Retinal pigment epithelial cell (primary cell): ENCODE measurements at places on chromosomes 2 and 18.
A peak's percentile ranks its signal among the peaks of the same experiment; 100 is the strongest.

DNA sequence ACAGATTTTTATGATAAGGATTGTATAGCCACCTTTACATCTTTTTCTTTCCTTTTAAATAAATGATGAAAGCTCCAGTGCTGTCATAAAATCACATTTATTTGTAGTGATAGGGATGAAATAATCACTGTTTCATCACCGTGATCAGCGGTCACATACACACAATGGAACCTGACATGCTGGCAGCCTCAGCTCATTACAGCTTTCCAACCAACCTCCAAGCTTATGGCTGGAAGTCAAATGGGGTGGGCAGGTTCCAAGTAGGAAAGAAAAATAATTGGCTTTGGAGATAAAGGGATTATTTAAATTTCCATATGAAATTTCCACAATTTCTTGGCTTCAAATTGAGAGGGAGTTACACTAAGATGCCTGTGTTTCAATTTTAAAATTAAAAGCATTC is 251.3 kb downstream of the PLCL1 start:
- DNase-seq = peak; percentile 37

GRCh38 chr2:162256591-162256991 is 13.3 kb upstream of the FAP start:
- DNase-seq = no peak

GRCh38 chr2:128797937-128798336 is 479.3 kb upstream of the HS6ST1 start:
- no peak for DNase-seq

DNA sequence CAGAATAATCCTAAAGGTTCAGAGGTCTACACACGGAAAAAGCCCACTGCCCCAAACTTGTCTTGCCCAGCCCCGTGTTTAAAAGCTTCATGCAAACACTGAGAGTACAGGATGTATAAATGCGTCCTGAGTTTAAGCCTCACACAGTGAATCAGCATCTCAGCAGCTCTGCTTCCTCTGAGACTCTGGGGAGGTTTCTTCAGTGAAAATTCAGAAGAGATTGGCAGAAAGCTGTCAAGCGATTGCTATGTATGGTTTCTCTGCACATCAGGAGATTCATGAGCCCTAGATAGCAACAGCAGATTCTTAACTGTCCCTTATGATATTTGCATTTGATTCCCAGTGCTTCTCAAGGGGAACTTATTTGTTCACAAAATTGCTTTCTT is 27.1 kb downstream of the CRACDL start:
- DNase-seq = no peak

DNA sequence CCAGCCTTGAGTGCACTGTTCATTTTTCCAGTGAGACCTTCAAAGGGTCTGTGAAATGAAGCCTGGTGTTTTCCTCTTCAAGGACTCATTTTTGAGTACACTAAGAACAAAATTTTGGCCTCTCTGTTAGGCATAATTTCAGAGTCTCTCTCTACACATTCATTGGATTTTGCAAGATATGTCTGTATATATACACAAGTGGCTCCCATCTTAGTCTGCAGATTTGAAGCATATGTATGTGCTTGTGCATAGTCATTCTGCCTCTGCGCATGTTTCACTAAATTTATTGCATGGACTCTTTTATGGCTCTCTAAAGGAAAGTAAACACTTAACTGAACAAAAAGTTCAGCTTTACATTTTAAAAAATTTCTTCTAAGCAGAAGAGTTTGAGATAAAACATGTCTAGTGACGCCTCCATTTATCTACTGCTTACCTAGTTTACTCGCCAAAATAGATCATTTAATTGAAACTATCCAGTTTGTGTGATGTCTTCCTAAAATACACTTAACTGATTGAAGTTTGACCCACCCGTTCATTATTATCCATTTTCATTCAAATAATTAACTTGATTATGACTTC is 145.9 kb downstream of the FMNL2 start:
- DNase-seq = no peak

DNA sequence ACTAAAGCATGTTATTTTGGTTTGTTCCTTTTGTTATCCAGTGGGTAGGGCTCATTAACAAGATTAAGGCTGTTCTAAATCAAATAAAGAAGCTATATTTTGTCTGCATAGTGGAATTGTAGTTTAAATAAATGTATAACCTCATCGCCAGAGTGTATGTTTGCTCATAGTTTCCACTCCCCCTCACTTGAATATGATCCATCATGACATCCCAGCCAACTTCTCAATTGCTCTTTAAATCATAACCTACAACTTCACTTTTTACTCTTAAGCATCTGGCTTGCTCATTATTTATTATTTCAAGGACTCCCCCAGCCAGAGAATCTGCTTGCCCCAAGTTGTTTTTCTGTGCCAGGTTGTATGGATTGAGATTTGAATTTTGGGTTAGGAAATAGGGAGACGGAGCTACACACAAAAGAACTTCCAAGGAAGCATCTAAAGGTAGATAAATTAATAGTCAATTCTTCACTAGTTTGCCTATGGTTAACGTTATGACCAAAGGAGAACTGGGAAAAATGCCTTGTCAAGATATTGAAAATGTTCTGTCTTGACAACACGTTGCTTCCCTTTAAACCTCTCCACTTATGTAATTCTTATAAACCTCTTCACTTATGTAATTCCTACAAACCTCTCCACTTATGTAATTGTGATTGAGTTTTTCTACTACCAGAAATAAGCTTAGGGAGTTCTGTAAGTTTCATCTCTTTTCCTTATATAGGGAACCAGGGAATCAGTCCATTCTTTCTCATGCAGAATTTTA is 55.4 kb upstream of the UPP2 start:
- DNase-seq = no peak

- DNase-seq = no peak
Measured at GRCh38 chr18:35410561-35410960, 33.4 kb upstream of the ZNF396 start.

GRCh38 chr2:111029181-111029927 is 91.4 kb upstream of the BCL2L11 start:
- no peak for DNase-seq

GRCh38 chr2:19786408-19787058 is 115.2 kb downstream of the TTC32 start:
- DNase-seq = no peak

DNA sequence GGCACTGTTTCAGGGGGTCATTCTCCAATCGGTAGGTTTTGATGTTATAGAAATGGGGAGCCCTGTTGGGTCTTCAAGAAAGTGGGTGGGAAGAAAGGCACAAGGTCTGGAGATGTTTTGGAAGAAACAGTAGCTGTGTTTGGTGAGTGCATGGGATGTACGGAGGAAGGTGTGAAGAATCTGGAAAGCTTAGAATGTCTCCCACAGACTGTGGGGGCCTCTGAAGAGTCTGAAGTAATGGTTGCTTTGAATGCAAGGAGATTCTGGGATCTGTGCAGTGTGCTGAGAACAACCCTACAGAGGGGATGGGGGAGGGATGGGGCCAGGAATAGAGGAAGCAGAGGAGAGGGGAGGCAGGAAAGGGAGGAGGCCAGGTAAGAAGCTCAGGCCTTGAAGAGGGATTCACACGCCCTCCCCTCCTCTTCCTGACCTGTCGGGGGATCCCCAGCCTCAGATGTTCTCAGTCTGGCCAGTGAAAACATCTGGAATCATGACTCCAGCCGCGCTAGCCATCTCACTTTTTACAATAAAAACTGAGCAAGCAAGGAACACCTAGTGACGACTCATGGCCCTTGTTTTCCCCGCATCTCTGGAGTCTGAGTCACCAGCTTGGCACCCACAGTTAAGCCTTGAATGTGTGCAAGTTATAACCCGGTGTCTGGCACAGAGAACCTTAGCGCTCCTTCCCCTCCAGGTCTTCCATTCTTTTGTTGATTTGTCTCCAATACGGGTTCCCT is 74.2 kb downstream of the SH3BP4 start:
- peak; percentile 92 for DNase-seq

DNA sequence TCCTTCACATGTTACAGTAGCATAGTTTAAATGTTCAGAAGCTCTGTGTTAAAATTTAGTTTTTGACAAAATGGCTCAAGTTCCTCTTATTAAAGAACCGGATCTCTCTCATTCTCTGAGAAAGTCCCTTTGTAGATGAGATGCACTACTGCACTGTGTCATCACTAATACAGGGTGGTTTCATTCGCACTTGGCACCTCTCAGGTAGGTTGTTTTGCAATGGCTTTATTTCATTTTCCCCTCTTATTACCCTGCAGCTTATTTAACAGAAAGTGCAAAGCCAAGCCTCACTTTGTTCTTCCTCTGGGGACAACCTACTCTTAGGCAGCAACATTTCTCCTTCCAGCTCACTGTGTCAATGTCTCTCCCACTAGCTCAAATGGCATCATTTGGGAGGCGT is 185.1 kb downstream of the DLGAP1 start:
- DNase-seq = no peak

- no peak for DNase-seq
Measured at GRCh38 chr2:38546585-38546984, 56.1 kb downstream of the HNRNPLL start.

DNA sequence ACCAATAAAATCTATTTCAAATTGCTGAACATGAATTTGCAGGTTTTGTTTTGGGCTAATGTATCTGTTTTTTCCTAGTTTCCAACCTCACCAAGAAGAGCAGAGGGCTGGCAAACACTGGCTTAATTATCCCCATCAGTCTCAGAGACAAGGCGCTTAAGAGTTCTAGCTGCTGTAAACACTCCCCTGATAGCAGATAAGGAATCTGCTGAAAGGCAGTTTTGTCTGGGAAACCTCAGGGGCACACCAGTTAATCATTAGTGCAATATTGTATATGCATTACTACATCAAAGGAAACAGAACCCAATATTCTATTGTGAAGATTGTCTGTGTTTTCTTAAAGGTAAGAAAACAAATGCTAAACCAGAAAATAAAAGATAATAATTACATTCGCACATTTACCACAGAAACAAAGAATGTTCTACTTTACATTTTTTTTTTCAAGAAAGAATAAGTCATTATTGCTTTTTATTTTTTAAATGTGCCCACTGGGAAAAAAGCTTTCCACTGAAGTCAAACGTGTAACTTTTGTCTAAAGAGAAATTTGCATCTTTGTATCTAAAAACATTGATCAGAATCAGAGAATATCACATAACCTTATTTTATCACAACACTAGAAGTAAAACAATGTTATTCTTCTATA is 179.1 kb downstream of the ERBB4 start:
- no peak for DNase-seq

DNA sequence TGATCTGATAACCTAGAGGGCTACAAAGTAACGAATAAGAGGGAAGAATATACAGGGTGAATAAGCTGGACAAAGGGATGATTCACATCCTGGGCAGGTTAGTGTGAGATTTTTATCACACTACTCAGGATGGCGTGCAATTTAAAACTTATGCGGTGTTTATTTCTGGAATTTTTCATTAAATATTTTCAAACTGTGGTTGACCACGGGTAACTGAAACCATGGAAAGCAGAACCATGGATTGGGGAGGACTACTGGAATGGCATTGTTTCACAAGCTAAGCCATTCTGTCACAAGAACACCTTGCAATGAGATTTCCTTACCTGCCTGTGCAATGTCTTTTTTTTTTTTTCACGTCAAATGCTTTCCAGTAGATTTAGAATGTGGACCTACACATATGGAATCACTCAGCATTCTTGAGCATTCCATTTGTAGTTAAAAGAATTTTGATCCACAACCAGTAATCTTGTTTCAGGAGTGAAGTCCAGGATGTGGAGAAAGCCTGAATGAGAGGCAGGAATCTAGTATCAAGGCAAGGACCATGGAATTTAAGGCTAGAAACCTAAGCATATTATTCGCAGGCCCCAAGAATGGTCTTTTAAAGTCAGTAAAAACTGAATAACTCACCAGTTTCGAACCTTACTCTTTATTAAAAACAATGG is 8.0 kb upstream of the CDK15 start:
- no peak for DNase-seq

DNA sequence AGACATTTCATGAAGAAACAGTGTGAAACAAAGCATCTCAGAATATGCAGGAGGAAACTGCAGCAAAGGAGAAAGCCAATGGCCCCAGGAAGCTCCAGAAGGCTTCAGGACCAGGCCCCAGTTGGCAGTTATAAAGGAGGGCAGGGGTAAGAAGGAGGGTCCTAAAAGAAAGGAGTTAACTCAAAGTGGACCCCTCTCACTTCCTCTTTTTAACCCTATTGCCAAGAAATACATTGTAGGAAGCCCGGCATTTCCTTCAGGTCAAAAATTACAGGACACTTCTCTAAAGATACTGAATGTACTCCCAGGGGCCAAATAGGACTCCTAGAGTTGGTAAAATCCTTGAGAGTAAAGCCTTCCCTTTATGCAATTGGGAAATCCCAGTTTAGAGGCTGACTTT is 77.1 kb upstream of the TGFA start:
- DNase-seq = no peak

DNA sequence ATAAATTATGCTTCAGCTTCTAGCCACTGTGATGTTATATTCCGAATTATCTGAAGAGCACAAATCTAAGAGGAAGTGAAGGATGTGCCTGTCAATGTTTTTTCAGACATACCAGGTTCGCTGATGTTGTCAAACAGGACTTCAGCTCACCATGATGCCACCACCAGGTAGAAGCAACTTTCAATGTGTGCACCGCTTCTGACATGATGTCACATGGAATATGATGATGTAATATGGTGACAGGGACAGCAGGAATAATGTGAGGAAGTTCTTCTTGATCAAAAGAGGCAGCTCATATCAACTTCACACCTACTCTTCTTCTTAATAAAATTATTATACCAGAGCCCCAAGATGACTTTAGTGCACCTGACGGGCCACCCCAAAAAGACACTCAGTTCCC is 893.2 kb downstream of the BCL11A start:
- no peak for DNase-seq

DNA sequence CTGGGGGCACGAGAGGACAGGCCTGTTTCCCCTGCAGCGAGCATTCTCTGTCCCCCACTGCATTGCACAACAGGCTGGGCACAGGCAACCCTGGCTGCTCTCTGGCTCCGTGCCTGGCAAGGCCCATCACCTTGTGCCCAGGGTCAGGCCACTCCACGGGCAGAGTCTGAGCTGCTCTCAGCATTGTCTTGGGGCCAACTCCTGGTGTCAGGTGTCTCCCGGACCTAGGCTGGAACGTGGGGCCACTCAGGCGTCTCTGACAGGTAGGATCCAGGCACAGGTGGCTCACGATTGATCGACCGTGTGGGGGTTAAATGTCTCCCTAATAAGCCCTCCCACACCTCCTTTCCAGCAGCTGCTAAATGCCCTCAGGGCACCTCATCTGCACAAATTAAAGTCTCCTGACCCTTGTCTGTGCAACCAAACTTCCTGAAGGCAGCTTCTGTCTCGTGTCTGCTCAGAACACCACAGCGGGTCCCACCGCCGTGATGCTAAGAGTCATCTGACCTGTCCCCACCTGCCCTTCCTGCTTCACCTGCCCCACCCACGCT is 66.6 kb upstream of the GPC1 start:
- no peak for DNase-seq
